Activated CD4-positive, CD25-positive, alpha-beta regulatory T cell (primary cell): ENCODE measurements at places on chromosomes 16 and 17.

DNA sequence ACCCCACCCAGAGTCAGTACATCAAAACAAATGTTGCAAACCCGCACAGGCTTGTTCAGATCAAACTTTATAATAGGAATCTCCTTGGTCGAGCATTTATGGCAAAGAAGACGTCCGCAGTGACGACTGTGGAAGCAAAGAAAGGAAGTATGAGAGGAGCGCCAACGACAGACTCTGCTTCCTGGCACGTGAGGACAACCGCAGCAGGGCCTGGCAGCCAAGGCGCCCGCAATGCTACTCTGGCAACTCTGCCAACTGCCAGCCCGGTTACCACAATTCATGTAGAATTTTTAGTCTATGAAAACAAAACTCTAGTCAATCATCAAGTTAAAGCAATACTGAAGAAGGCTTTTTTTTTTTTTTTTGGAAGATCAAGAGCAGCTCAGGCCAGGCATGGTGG lies 24.8 kb downstream of the CYB5D2 start:
- DNase-seq, result no peak

GRCh38 chr17:64236827-64237403 lies 26.1 kb downstream of the TEX2 start:
- no peak for DNase-seq

DNA sequence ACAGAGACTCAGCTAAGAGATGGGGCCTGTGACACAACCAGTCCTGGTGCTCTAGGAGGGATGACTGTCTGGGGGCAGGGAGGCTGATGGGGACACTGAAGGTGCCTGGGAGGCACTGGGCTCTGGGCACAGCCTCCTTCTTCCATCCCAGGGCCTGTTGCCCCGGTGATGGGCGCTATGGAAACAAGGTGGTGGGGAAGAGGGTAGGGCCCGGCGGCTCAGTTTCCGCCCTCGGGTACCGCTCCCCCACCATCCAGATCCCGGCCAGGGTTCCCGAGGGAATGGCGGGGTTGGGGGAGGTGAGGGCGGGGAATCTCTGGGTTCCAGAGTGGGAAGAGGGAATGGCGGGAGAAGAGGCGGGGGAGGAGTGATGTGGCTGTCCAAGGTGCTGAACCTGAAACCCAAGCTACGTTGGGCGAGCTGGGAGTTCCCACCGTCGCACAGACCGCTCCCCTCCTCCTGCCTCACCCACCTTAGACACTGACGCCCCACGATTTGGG lies 981 bp downstream of the KCNH4 start:
- DNase-seq, result no peak

DNA sequence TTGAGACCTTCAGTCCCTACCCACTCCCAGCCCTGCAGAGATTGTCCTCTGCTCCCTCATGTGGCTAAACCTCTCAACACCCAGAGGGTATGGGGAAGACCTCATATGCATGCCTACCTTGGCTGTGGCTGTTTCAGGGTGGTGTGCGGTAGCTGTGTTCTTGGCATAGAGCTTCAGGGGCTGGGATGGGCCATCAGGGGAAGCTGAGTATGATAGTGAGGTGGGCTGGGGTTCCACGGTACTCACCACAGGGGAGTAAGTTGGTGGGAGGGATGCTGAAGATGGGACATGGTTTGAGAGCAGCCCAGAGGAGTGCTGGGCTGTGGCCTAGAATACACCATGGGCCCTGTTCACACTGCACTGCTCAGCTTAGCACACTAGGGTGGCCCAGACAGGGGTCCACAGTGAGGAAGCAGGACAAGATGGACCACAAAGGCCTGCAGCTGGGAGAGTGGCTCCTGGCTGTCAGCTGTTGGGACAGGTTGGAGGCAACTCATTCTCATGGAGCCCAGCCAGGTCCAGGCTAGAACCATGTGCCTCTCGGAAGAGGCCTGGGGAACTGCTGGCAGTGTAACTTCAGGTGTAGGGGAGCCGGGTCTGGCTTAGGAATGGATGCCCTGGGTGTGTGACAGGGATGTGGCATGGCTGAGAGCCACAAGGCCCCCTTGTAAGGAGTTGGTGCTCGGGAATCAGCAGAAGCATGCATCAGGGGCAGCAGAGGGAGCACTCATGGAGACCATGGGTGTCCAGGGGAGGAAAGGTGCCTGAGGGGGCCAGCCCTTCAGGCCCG lies 3.1 kb downstream of the MFAP4 start:
- no peak for DNase-seq

- no peak for DNase-seq
Measured at GRCh38 chr17:39602533-39603303, 5.0 kb downstream of the NEUROD2 start.

GRCh38 chr17:80030730-80031410 lies 4.8 kb downstream of the TBC1D16 start:
- DNase-seq, result no peak

DNA sequence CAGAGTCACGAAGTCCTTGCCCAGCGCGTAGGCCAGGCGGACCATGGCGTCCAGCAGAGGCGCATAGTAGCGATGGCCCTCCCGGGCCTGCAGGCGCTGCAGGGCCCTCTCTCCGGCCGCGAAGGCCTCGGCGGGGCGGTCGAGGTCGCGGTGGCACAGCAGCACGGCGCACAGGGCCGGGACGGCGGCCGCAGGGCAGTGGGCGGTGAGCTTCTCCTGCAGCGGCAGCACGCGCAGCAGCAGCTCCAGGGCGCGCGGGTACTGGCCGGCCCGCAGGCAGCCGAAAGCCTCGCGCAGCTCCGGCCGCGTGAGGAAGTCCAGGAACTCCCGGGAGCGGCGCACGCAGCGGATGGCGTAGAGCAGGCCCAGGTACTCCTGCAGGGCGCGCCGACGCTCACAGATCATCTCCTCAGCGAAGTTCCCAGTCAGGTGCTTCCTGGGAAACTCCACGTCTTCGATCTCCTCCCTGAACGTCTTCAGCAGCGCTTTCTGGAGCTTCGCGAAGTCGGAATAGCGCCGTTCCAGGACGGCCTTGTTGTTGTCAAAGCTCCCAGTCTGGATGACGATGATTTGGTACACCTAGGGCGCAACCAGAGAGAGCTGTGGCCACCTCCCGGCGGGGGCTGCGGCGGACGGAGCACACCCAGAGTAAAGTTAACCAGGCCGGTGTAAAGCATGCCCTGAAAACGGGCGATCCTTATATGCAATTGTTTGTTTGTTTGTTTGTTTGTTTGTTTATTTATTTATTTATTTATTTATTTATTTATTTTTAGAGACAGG lies 7.4 kb downstream of the SNX20 start:
- no peak for DNase-seq

DNA sequence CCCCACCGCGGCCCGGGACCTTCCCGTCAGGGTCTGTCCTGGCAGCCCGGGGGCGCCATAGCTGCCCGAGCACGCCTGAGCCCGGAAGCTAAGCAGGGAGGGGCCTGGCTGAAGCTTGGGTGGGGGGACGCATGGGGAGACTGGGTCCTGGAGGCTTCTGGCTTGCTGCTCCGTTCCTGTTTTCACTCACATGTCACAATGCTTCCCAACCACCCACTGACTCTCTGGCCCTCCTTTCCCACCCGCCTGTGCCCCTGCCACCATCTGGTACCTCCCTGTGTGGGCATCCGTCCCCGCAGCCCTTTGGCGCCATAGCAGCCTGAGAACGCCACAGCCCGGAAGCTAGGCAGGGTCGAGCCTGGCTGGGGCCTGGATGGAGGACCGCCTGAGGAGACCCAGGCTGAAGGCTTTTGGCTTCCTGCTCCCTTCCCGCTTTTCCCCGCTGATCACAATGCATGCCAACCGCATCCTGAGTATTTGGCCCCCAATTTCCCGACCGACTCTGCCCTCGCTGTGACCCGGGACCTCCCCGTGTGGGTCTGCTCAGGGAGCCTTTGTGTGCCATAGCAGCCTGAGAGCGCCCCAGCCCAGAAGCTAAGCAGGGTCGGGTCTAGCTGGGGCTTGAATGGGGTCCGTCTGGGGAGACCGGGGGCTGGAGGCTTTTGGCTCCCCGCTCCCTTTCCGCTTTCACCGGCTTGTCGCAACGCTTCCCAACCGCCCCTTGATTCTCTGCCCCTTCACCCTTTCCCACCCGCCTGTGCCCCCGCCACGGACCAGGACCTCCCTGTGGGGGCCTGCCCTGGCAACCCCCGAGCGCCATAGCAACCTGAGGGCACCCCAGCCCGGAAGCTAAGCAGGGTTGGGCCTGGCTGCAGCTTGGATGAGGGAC lies 2290.1 kb downstream of the TP53TG3F start:
- no peak for DNase-seq

GRCh38 chr17:64056269-64057005 lies 36.0 kb upstream of the ICAM2 start:
- DNase-seq, result no peak

GRCh38 chr17:64218066-64218465 lies 45.0 kb downstream of the TEX2 start:
- DNase-seq, result no peak

DNA sequence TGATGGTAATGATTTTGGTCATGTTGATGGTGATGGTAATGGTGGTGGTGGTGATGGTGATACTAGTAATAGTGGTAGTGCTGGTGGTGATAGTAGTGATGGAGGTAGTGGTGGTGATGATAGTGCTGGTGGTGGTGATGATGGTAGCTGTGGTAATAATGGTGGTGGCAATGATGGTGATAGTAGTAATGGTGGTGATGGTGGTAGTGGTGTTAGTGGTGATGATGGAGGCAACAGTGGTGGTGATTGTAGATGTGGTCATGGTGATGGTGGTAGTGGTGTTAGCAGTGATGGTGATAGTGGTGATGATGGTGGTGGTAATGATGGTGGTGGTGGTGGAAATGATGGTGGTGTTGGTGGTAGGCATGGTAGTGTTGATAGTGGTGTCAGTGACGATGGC lies 127.0 kb upstream of the RPL38 start:
- no peak for DNase-seq

DNA sequence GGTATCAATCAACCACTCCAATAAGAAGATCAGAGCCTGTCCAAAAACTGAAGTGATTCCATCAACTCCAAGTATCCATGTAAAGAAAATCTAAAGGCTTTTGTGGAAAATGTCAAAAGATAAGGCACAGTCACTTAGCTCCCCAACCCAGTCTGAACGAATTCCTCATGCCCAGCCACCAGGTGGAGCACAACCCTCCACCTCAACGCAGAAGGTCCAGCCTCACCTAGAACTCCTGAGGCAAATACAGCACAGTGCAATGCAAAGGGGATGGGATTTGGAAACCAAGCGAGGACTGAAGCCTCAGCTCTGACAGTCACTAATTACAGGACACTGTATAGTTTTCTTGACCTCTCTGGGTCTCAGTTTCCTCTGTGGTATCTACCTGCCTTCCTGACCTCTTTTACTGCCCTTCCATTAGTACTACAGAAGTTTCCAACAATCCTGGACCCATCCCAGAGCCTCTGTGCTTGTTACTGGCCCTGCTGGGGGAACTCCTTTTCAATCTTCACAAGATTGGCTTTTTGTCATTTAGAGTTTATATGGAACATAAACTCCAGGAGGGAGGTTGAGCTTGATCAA lies 2.0 kb downstream of the NCBP3 start:
- DNase-seq, result peak; percentile 14

- DNase-seq, result no peak
Measured at GRCh38 chr17:6449307-6449706, 5.1 kb downstream of the PIMREG start.

DNA sequence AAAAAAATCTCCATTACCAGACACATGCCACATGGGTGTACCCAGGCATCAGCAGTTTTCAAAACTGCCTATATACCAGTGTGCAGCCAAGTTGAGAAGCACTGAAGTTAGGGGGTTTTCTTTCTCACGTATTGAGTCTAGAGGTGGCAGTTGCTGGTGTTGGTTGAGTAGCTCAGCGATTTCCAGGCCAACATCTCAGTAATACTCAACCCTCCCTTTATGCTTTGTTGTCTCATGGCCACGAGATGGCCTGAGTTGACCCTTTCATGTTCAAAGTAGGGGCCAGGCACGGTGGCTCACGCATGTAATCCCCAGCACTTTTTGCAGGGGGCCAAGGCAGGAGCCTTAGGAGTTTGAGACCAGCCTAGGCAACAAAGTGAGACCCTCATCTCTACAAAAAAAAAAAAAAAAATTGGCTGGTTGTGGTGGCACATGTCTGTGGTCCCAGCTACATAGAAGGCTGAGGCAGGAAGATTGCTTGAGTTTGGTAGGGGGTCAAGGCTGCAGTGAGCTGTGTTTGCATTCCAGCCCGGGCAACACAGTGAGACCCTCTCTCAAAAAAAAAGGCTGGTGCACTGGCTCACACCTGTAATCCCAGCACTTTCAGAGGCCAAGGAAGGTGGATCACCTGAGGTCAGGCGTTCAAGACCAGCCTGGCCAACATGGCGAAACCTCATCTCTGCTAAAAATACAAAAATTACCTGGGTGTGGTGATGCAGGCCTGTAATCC lies 10.8 kb downstream of the LRRC3C start:
- no peak for DNase-seq

DNA sequence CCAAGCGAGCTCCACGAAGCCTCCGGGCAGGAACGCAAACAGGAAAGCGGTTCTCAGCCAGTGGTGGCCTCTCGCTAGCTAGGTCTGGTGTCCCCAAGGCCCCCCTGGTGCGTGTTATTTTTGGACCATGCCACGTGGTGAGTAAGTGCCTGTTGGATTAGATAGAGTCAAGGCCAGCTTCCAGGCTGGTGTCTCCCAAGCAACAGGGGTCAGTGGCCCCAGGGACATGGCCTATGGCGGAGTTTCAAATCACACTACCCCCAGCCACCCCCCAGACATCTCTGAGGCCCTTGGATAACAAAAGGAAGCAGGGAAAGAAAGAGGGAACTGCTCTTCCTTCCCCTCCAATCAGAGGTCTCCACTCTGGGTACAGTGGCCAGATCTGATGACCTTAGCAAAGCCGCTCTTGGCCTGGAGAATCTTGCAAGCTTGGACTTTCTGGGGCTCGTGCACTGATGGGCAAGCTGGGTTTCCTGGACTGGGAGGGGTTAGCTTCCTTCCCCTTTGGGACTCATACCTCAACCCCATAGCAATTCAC lies 58.2 kb downstream of the MAF start:
- no peak for DNase-seq

DNA sequence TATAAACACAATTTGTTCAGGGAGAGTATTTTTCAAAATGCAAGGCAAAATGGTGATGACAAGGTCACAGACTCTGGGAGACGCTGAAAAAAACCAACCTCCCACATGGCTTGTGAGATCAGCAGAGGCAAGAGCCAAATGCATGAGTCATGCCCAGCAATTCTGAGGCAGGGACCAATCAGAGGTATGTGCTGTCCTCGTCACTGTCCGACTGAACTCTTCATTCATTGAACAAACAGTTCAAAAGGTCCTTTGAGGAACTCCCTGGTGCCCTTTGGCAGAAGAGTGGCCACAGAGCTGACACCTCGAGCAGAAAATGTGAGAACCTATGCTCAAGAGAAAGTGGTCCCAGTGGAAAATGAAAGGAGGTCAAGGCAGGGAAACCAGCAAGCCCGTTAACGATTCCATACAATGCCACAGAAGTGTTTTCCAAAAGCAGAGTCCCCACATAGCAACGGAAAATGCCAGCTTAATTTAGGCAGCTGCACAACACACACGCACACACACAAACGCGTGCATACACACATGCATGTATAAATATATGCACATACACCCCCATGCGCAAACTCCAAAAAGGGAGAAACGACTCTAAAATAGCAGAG lies 50.9 kb downstream of the CDH11 start:
- DNase-seq, result no peak

GRCh38 chr16:17328932-17329331 lies 141.8 kb downstream of the XYLT1 start:
- no peak for DNase-seq

- DNase-seq, result no peak
Measured at GRCh38 chr17:39195568-39196160, 1.8 kb downstream of the CACNB1 start.
